Naive thymus-derived CD8-positive, alpha-beta T cell (primary cell): ENCODE measurements at places on chromosomes 7 and 10. TPM values are rescaled to one million over a fixed set of nuclear protein-coding genes. Genes with fewer than 3 reads are reported as not detected.
A peak's percentile ranks its signal among the peaks of the same experiment; 100 is the strongest.

- H3K27ac ChIP-seq: no peak overlapping the region
- H3K36me3 ChIP-seq: peaks cover 9% of the 10 kb centered on the region
- DNase-seq: no peak
- H3K4me1 ChIP-seq: peaks cover 18% of the 10 kb centered on the region
- H3K27me3 ChIP-seq: no peaks in the 10 kb centered on the region
- no peak overlapping the region for H3K4me3 ChIP-seq
Observed at GRCh38 chr7:23315366-23315765, 16.2 kb downstream of the MALSU1 start.

GRCh38 chr10:70476249-70477035 lies 2.1 kb upstream of the PALD1 start:
- H3K4me3 ChIP-seq: peak overlapping the region; percentile 63
- H3K27ac ChIP-seq: peak overlapping the region; percentile 9
- peaks cover 2% of the 10 kb centered on the region for H3K27me3 ChIP-seq
- peaks cover 27% of the 10 kb centered on the region for H3K4me1 ChIP-seq
- no peak for DNase-seq
- no peaks in the 10 kb centered on the region for H3K36me3 ChIP-seq

TLX1 gene
- total RNA-seq: not detected

RBP3 gene
- total RNA-seq: not detected

GRCh38 chr10:50618624-50619023 lies 5.1 kb downstream of the SGMS1 start:
- H3K27ac ChIP-seq: peak overlapping the region; percentile 88

GRCh38 chr7:18498341-18498740 lies 2.8 kb downstream of the HDAC9 start:
- H3K36me3 ChIP-seq: no peaks in the 10 kb centered on the region
- no peak overlapping the region for H3K27ac ChIP-seq
- no peak for DNase-seq
- peaks cover 7% of the 10 kb centered on the region for H3K4me1 ChIP-seq
- no peak overlapping the region for H3K4me3 ChIP-seq

DNA sequence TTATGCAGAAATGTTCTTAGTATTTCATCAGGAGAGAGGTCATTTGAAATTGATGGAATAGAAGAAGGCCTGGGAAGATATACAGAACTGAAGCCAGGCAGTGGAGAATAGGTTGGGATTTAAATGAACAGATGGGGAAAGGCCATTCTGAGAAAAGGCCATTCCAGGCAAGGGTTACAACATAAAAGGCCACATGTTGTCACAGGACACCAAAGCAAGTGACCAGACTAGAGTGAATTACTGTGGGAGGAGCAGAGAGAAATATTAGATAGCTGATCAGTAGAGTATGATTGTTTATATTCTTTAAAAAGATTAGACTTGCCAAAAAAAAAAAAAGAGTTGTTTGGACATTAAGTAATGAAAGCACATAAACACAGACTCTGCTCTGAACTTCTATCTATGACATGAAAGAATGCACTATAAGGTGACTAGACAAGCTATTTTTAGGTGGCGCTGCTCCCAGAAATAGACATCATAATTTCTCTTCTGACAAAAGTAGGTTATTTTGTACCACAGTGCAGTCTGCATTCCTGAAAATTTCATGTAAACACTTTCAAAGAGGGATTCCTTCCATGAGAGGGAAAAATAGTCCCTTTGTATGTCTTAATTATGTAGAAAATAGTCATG lies 55.2 kb upstream of the DKK1 start:
- no peak overlapping the region for H3K27ac ChIP-seq
- DNase-seq: no peak
- H3K27me3 ChIP-seq: no peaks in the 10 kb centered on the region
- no peaks in the 10 kb centered on the region for H3K36me3 ChIP-seq

- H3K4me3 ChIP-seq: no peak overlapping the region
- DNase-seq: no peak
- H3K4me1 ChIP-seq: no peaks in the 10 kb centered on the region
- H3K27me3 ChIP-seq: peaks cover 6% of the 10 kb centered on the region
- no peak overlapping the region for H3K27ac ChIP-seq
Observed at GRCh38 chr7:132343199-132343598, 233.1 kb downstream of the PLXNA4 start.

DNA sequence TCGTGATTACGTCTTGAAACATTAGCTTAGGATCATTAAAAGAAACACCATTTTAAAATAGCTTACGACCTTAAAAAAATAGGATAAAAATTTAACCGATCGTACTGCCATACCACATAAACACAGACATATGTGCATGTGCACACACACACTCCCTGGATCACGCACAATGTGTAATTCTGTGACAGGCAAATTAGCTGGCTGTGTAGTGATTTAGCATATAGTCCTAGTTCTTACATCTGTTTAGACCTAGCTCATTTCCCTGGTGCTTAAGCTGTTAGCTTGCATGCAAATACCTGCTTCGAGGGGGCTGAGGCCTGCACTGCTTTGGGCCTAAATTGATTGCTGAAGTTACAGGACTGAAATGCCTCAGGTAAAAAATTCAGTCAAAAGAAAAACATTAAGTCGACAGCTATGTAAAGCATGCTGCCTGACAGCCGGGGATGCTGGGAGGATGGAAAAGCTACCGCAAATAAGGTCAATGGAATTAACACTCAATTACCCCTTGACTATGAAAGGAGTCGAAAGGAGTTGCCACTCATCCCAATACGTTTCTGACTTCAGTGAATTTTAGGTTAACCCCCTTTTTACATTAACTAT lies 267.1 kb upstream of the FZD8 start:
- no peak overlapping the region for H3K4me3 ChIP-seq
- no peak overlapping the region for H3K27ac ChIP-seq

DNA sequence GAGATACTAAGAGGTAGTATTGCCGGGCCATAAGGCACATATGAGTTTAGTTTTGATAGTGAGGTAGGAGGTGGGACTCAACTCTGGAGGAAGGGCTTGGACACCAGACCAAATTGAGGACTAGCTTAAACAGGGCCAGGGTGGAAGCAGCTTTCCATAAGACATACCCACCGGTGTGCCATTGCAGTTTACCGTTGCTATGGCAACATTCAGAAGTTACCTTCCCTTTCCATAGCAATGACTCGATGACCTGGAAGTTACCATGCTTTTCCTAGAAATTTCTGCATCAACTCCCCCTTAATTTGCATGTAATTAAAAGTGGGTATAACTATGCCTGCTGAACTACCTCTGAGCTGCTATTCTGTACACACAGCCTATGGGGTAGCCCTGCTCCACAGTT lies 10.9 kb upstream of the SNX10 start:
- H3K4me1 ChIP-seq: peaks cover 12% of the 10 kb centered on the region
- no peaks in the 10 kb centered on the region for H3K27me3 ChIP-seq
- no peak overlapping the region for H3K27ac ChIP-seq
- no peak overlapping the region for H3K4me3 ChIP-seq
- no peak for DNase-seq

IFRD1 gene
- total RNA-seq: 64.3 TPM

DNA sequence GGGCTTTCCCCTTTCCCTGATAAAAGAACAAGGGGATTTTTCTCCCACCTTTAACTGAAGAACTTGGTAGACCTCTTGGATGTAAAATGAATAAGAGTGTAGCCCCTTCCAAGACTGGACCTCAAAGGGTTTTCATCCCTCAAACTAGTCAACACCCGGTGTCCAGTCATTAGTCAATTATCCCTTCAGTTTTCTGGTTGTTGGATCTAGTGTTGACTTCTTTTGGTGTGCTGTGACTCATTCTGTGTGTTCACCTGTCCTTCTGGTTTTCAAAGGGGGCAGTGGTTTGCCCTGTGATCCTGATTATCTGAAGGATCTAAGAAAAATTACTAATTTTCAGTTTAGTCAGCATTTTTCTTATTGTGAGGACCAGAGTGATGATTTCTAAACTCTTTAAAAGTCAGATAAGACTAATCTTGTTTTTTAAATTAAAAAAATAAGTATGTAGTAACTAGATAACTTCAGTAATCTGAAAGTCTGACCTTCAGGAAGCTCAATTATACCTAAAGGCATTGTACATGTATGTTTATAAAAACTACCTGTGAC lies 583.5 kb downstream of the CNTNAP2 start:
- DNase-seq: no peak
- no peak overlapping the region for H3K27ac ChIP-seq
- H3K36me3 ChIP-seq: no peaks in the 10 kb centered on the region
- H3K4me1 ChIP-seq: no peaks in the 10 kb centered on the region
- H3K27me3 ChIP-seq: no peaks in the 10 kb centered on the region

DNA sequence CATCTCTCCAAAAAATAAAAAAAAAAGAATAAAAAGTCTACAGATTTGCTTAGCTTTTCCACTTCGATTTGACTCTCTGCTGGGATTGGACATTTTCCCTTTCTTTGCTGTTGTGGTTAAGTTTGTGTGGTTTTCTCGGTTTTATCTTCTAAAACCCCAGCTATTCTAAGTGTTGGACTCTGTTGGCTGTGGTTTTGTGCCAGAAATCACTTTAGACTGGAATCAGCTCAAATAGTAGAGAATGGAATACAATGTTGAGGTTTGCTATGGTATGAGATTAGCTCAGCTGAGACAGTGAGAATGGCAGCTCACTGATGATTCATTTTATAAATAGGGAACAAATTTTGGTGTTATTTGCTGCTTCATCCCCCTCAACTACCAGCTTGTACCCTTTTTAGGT lies 116.0 kb downstream of the BUB3 start:
- H3K27ac ChIP-seq: no peak overlapping the region
- peaks cover 6% of the 10 kb centered on the region for H3K4me1 ChIP-seq
- no peaks in the 10 kb centered on the region for H3K36me3 ChIP-seq

GRCh38 chr10:9848981-9849380 lies 1168.7 kb upstream of the CELF2 start:
- no peaks in the 10 kb centered on the region for H3K4me1 ChIP-seq
- no peak overlapping the region for H3K4me3 ChIP-seq
- no peak for DNase-seq
- no peak overlapping the region for H3K27ac ChIP-seq

- H3K36me3 ChIP-seq: peaks cover 3% of the 10 kb centered on the region
- H3K27ac ChIP-seq: no peak overlapping the region
- no peak overlapping the region for H3K4me3 ChIP-seq
- peaks cover 21% of the 10 kb centered on the region for H3K27me3 ChIP-seq
- H3K4me1 ChIP-seq: peaks cover 30% of the 10 kb centered on the region
Observed at GRCh38 chr10:119315128-119316001, 108.0 kb downstream of the GRK5 start.

- H3K4me3 ChIP-seq: no peak overlapping the region
- H3K27ac ChIP-seq: no peak overlapping the region
- H3K27me3 ChIP-seq: no peaks in the 10 kb centered on the region
- H3K36me3 ChIP-seq: peaks cover 14% of the 10 kb centered on the region
Observed at GRCh38 chr7:6157685-6158423, 114.6 kb downstream of the CYTH3 start.

FKBP6 gene
- total RNA-seq: not detected

DNA sequence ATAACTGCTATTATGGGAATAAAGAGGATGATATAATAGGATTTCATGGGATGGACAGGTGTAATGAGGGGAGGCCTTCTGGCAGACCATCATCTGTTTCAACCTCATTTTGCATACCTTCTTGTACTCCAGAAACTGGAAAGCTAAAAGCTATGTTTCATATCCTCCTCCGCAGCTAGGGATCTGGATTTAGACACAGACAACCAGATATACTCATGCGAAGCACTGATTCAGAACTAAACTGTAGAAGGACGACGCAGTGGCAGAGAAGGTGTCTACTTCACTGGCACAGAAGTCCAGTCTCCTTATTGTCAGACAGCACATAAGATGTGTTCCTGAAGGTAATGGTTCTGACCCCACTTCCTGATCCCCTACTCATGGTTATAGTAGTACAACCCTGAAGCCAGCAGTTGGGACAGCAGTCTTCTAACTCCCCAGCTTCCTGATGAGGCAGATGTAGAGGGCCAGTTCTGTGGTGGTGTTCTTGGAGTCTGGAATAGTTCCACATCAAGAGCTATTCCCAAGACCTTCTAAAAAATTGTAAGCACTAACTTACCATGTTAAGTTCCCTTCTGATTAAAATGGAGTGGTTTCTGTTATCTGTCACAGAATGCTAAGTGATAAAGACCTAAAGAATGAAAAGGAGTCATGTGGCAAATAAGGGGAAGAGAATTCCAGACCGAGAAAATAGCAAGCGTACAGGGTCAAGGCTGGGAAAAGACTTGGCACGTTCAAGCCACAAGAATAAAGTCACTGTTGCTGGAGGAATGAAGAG lies 550.3 kb downstream of the GRM8 start:
- no peak for DNase-seq
- H3K4me3 ChIP-seq: no peak overlapping the region
- H3K27me3 ChIP-seq: peaks cover 7% of the 10 kb centered on the region
- H3K27ac ChIP-seq: no peak overlapping the region
- H3K4me1 ChIP-seq: no peaks in the 10 kb centered on the region

DNA sequence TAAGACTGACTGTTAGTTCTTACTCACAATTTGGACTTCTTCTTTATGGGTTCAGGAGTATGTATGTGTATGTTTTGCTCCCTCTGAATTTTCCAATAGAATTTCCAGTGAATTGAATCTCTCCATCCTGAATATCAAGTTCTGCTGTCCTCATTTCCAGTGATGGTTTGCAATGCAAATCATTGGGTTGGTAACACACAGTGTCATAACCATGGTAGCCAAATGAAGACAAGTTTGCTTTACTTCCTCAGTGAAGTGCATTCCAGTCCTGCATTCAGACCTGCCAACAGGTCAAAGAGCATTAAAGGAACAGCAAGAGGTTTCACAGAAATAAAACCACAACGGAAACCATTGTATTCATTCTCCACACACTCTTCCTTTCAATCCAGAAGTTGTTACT lies 15.2 kb downstream of the ITPRID1 start:
- no peaks in the 10 kb centered on the region for H3K4me1 ChIP-seq
- no peak overlapping the region for H3K27ac ChIP-seq
- DNase-seq: no peak
- H3K4me3 ChIP-seq: no peak overlapping the region
- H3K27me3 ChIP-seq: no peaks in the 10 kb centered on the region

DNA sequence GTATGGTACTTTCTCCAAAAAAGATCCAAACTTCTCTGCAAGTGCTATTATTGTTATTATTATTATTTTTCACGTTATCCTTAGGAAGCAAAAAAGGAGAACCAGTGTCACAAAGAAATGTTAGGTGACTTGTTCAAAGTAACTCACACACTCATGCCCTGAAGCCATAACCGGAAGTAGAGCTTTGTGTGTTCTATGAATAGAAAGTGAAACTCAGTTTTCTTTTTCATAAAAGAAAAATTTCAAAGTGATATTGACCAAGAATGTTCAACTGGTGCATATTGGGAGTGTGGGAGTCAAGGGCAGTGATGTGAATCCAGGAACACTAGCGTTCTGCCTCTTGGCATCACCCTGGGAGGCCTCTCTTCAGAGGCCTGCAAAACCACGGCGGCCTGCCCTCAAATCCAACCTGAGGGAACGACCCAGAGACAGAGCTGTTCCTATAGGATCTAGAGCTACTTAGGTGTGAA lies 106.1 kb downstream of the PRKCQ start:
- peaks cover 6% of the 10 kb centered on the region for H3K36me3 ChIP-seq
- H3K4me1 ChIP-seq: peaks cover 25% of the 10 kb centered on the region
- H3K27ac ChIP-seq: peak overlapping the region; percentile 97
- no peaks in the 10 kb centered on the region for H3K27me3 ChIP-seq
- peak; percentile 63 for DNase-seq
- peak overlapping the region; percentile 73 for H3K4me3 ChIP-seq

GRCh38 chr10:77501152-77501845 lies 136.3 kb downstream of the KCNMA1 start:
- no peak for DNase-seq
- H3K27ac ChIP-seq: no peak overlapping the region
- H3K27me3 ChIP-seq: peaks cover 7% of the 10 kb centered on the region
- no peaks in the 10 kb centered on the region for H3K36me3 ChIP-seq

- H3K27ac ChIP-seq: no peak overlapping the region
- no peak for DNase-seq
- H3K4me3 ChIP-seq: no peak overlapping the region
- no peaks in the 10 kb centered on the region for H3K27me3 ChIP-seq
- H3K36me3 ChIP-seq: no peaks in the 10 kb centered on the region
Observed at GRCh38 chr7:76123316-76123715, 75.4 kb downstream of the MDH2 start.

NRBF2 gene
- total RNA-seq: 15.4 TPM
